ENCODE measurements at places on chromosomes 4 and X.

DNA sequence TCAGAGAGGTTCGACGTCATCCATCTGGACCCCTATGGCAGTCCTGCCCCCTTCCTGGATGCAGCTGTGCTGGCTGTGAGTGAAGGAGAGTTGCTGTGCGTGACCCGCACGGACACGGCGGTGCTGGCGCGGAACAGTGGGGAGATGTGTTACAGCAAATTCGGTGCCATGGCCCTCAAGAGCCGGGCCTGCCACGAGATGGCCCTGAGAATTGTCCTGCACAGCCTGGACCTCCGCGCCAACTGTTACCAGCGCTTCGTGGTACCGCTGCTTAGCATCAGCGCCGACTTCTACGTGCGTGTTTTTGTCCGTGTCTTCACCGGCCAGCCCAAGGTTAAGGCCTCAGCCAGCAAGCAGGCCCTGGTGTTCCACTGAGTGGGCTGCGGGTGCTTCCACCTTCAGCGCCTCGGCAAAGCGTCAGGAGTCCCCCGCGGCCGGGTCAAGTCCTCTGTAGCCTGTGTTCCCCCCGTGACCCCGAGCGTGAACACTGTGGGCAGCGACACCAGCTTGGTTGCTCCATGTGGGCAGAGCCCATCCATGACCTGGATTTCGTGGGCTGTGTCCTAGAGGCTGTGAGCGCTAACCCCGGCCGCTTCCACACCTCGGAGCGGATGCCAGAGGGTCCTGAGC is 186.7 kb upstream of the SLITRK2 start:
- DNase-seq, result no peak

- no peak for DNase-seq
Observed at GRCh38 chr4:165953181-165953580, 80.1 kb downstream of the TLL1 start.

DNA sequence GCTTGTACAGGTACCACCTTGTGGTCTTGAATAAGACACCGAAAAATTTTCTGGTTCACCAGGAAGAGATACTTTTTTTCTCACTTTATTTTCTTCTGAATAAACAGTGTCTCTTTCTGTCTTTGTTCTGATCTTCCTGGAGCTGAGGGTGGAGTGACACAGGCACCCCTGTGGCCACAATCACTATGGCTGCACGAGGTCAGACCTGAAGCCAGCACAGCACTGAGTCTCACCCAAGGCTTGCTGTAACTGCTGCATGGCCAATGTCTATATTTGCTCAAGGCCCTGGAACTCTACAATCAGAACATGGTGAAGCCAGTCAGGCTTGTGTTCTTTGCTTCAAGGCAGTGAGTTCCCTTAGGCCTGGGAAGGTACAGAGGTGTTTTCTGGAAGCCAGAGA is 87.2 kb downstream of the GPR174 start:
- DNase-seq, result no peak

- DNase-seq, result no peak
Observed at GRCh38 chrX:6732101-6732500, 197.2 kb upstream of the VCX3A start.

DNA sequence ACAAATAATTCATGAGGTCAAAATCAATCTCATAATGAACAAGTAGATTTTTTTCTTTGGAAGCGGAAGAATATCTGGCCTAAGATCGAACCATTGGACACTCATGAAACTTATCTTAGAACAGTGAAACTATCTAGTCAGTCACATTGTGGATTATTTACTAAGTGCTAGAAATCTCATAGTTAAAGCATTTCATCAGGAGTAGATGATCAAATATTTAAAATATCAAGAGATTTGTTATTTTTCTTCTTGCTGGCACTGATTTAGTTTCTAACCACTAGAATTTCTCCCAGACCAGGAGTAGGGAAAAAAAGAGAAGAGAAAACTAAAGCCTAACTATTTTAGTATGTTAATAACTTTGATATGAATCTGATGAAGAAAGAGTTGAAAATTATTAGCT is 105.5 kb downstream of the SHROOM3 start:
- DNase-seq, result no peak

DNA sequence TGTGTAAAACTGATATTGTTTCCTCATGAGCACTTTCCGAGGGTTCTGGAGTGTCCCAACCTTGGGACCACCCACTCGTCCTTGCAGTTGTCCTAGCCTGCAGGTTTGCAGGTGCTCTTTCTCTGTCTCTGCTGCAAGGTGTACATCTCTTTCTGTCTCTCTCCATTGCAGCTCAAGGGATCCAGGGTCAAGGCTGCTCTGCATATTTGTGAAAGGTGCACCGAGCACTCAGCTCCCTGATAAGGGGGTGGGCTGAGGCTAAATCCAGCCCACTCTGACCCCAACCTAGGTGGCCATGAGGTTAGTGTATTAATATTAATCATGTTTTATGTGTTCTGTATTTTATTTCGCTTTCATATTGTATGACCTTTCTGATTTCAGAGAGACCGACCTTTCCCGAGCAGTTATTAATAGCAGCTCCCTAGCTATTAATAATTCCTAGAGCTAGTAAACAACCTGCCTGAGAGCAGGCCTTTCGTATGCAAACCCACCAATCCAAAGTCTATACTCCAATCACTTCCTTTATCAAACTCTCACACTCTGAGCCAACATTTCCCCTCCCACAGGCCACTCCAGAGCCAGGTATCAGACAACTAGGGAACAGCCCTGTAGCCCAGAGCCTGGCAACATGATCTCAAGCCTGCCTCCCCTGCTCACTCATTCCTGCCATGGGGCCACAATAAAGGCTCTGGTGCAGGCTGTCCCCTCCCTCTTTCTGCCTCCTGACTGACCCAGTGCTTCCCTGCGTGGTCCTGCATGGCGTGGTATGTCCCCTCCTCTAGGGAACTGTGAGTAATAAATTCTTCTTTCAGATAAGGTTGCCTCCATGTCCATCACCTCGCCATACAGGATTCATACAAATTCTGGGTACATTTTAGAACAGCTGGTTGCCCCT is 73.9 kb downstream of the SLC2A9 start:
- no peak for DNase-seq

DNA sequence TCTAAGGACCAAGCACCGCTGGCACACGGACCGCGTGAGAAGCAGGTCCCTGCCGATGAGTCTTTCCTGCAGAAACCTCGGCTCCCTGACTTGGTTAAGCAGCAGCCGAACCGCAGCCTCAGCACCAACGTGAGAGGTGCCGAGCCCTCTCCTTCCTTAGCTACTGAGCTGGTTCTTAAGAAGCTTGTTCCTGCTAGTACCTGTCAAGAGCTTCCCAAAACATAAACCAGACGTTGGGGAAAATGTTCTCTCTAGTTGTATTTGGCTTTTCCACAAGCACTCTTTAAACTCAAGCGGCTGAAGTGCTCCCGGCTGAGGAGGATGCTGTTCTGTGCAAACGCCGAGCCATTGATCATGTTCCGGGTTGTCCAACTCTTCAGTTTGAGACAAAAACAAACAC is 29.3 kb upstream of the TLR3 start:
- no peak for DNase-seq
